AG09309 (cell line): ENCODE measurements at places on chromosomes 3 and 15.

GRCh38 chr3:127714125-127714571 lies 41.4 kb downstream of the ABTB1 start:
- no peak for DNase-seq

GRCh38 chr15:33534642-33535041 lies 223.9 kb downstream of the RYR3 start:
- no peak for DNase-seq

DNA sequence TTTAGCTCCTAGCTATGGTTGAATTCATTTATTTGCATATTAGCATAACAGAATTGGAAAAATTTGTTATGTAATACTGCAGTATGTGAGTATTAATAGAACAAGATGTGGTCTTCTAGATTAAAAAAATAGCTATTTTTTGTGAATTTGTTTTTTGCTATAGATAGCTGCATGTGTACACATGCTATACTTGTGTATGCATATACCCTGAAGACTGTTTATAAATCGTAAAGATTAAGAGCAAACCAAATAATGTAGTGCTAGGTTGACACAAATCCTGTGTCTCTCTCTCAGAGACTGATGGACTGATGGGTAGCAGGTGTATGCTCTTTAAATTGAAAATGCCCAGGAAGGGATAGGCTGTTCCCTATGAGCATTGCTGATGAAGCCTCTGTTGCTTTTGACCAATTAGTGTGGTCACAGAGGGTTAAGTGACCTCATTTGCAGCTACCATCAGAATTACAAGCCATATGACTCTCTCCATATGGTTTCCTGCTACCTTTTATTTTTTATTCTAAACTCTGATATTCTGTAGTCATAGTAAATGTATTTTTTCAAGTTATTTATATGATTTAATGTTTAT lies 9.0 kb downstream of the PLCL2 start:
- DNase-seq = no peak

DNA sequence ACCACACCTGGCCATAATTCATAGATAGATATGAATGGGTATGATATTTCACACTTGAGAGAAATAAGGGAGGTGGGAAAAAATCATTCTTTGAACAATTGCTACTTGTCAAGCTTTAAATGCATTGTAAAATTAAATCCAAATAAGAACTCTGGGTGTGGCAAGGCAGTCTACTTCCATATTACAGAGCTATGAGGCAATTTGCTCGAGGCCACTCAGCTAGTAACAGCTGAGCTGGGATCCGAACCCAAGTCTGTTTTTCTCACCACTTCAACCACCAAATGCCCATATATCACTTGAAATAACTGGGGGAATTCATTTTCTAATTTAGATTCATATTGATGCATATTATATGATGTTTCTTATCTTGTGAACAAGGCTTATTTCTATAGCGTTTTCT lies 482.2 kb upstream of the ADAMTS9 start:
- DNase-seq = no peak

DNA sequence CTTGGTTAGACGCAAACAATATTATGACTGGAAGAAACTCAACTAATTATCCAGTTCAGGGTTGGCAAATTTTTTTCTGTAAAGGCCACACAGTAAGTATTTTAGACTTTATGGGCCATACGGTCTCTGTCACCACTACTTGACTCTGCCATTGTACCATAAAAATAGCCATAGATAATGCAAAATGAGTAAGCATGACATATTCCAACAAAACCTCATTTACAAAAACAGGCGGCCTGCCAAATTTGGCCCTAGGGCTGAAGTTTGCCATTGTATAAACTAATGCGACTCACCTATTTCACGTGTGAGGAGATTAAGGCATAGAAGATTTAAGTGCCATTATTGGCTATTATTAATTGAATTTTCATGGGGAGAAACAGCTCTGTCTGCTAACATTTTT lies 116.8 kb upstream of the CNTN6 start:
- no peak for DNase-seq

GRCh38 chr3:32675650-32676049 lies 9.3 kb upstream of the CNOT10 start:
- DNase-seq = no peak
